A549 treated with dexamethasone at 1 μM for 4 hours (cell line): ENCODE measurements at places on chromosomes 5 and 9. TPM values are rescaled to one million over a fixed set of nuclear protein-coding genes. Genes with fewer than 3 reads are reported as not detected.

SLC25A25 gene
- 7.0 to 8.3 TPM (median 7.7 TPM) in 5 replicates for total RNA-seq

OTP gene
- 0.08 to 0.12 TPM (median 0.11 TPM) in 5 replicates for total RNA-seq

ENTPD8 gene
- 0.14 to 0.25 TPM (median 0.16 TPM) in 5 replicates for total RNA-seq

SLC34A1 gene
- not detected in 5 replicates for total RNA-seq

MLANA gene
- not detected in 5 replicates for total RNA-seq

GABRA1 gene
- total RNA-seq, result not detected in 5 replicates

CCDC69 gene
- 1.4 to 2.4 TPM (median 1.5 TPM) in 5 replicates for total RNA-seq

SPINK13 gene
- total RNA-seq, result 0.13 to 0.31 TPM (median 0.19 TPM) in 4 of 5 replicates, not detected in the other

MOB3B gene
- total RNA-seq, result 10.7 to 14.7 TPM (median 13.3 TPM) in 5 replicates

RAPGEF6 gene
- 10.0 to 15.9 TPM (median 13.6 TPM) in 5 replicates for total RNA-seq

FAXDC2 gene
- 0.17 to 0.73 TPM (median 0.30 TPM) in 5 replicates for total RNA-seq

SGCD gene
- 4.1 to 5.3 TPM (median 4.9 TPM) in 5 replicates for total RNA-seq
